ENCODE measurements at places on chromosomes 16 and 17. TPM values are rescaled to one million over a fixed set of nuclear protein-coding genes. Genes with fewer than 3 reads are reported as not detected.

FBXO39 gene
- total RNA-seq = 0.13 TPM

ZNF624 gene
- 1.4 TPM for total RNA-seq

MYLK3 gene
- total RNA-seq = 304 TPM

PIPOX gene
- total RNA-seq = 1.00 TPM

WNT9B gene
- total RNA-seq = 0.13 TPM

TPSD1 gene
- 0.51 TPM for total RNA-seq

Measured in Right ventricle myocardium superior (tissue), 1 donor.